GM06990 (cell line): ENCODE measurements at places on chromosomes 11 and 22.

DNA sequence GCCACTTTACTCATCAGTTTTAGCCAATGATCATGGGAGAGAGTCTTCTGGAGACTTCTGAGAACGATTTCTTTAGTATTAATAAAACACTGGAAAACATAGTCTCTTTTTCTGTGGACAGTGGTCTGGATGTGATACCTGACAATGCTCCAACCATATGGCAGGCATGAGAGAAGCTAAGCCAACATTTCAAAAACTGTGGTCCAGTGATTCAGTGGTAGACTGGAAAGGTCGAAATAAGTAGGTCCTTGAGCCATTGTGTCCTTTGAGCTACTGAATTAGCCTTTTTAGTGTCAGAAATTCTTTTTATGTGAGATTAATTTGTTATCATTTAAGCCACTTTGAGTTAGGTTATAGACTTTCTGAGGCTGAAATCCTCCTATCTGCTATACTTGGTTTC, 197.7 kb upstream of the CTSC start:
- no peak for DNase-seq

- no peak for DNase-seq
Observed at GRCh38 chr11:73461335-73461840, 85.2 kb downstream of the RELT start.

DNA sequence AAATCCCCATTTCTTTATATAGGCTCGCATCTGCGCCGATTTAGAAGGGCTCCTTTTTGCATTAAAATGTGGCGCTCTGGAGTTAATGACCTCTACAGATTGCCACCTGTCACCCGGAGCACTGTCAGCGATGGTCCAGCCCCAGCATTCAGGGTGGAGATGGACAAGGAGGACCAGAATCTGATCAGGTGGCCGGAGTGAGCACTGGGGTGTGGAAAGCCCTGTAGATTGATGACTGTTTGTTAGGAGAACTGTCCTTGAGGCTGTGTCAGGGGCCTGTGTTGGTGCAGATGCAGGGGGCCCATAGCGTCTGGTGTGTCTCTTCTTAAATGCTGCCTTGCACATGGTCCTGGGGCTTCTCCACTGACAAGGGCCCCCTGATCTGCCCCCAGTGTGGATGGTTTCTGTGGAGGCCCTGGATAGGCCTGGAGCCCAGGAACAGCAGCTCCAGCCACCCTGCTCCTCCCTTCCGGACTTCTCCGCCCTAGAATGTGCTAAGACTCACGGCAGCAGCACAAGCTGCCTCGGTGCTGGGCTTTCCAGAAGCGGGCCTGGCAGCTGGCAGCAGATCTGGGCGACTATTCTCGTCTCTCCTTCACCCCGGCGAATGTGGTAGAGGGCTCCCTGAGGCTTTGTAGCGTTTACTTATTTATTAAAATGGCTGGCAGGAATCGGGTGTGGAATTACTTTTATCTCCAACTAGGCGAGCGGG, 1333.3 kb downstream of the BRD1 start:
- DNase-seq: no peak

DNA sequence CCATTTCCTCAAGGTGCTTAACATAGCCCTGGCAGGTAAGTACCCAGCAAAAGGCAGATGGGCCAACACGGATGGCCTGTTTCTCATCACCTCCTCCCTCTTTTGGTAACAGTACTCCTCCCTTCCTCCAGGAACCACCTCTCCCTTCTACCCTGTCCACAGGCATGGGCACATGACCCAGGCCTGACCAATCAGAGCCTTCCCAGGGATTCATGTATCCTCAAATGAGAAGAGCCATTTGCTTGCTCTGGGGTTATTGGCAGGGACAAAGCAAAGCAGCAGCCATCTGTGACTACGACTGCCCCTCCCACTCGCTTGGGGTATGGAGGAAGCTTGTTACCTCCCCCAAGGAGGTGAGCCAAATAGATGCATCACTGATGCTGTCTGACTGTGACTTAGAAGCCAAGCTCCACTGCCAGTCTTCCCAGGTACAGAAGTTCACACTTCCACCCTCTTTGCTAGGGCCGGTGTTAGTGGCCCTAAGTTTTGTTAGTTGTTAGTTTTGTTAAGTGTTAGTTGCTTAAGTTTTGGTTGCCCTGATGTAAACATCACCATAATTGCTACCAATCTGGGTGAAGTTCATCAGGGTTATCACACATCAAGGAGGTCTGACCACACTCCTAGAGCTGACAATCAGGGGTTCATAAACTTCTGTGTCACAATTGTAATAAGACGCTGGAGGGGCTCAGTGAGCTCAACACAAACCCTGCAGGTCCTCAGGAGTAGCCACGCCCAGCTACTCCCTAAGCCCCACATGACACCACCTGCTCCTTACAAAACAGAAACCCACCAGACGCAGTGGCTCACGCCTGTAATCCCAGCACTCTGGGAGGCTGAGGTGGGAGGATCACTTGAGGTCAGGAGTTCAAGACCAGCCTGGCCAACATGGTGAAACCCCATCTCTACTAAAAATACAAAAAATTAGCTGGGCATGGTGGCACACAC, 57.3 kb downstream of the ARFGAP3 start:
- DNase-seq: no peak

DNA sequence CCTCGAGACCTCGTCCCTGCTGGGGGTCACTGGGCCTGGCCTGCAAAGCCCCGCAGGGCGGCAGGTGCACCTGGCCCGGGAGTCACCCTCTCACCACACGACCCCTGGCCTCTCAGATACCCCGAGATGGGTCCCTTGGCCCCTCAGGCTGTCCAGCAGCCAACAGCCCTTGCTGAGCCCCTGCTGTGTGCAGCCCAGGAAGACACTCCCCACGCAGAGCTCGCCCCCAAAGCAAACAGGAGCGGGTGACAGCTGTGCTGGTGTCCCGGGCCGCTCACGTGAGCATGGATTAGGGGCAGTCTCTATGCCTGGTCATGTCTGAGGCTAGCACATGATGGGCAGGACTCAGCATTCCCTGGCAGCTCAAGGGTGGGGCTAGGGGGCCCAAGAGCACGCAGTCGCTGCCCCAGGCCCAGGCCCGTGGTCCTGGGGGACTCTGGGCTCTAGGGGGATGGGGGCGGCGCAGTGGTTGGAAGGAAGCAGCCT, 31.3 kb downstream of the WNT7B start:
- DNase-seq: no peak

DNA sequence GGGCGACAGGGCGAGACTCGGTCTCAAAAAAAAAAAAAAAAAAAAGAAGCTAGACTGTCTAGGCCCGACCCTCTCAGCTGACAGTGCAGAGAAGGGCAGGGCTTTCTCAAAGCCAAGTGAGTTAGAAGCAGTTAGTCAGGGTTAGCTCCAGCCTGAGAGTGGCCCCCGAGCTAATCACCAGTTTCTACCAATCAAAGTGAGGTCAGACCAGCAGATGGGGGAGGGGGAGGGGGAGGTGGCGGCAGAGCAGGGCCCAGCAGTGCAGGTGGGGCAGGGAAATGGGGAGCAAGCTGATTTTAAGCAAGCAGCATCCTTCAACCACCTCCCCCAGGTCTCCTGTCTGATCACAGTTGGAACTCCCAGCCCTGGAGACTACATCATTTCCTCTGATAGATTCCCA, 55.3 kb upstream of the PRR5 start:
- no peak for DNase-seq

DNA sequence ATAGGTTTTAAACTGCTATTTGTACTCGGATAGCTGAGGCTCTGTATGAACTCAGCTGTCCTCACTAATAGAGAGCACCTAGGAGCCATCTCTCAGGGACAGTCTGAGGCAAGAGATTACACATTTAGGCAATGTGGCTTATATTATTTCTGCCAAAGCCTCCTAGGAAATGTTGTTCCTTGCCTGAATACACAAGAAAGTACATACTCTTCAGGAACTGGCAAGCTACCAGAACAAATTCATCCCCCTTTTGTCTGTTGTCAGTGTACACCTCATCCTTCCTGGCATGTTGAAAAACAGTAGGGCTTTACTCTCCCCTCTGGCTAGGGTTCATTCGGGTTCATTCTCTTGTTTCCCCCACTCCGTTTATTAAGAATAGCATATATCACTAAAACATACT, 615.9 kb upstream of the FAT3 start:
- no peak for DNase-seq

GRCh38 chr11:69598147-69598546, 42.8 kb upstream of the CCND1 start:
- no peak for DNase-seq

GRCh38 chr11:74702383-74703007, 28.7 kb downstream of the CHRDL2 start:
- peak; percentile 30 for DNase-seq
